Activated T-cell treated with anti-CD3 and anti-CD28 coated beads for 48 hours (primary cell): ENCODE measurements at places on chromosomes 6 and 20.

GRCh38 chr20:43844778-43845614 lies 69.7 kb upstream of the TOX2 start:
- DNase-seq: no peak

DNA sequence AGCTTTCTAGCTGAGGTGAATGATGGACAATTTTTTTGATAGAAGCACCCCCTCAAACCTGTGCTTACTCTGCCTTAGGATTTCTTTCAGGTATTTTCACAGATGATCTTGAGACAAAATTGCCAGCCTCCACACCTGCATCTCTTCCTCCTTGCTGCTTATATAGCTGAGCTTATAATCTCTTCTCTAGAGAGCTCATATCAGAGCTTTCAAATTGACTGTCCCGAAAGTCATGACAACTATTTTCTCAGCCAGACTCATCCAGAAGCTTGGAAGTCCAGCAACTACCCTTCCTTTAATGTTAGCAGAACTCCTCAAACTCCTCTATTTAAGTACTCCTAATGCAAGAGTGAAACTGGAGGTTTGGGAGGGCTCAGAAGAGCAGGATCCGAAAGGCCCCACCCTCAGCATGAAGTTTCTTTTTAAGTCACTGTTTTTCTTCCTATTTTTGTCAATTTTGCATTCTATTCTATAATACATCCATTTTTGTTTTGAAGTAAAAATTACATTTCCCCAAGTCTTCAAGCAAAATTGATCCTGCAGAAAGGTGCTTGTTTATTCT lies 12.7 kb downstream of the CGA start:
- DNase-seq: no peak

GRCh38 chr20:24981282-24981681 lies 11.3 kb downstream of the APMAP start:
- no peak for DNase-seq

GRCh38 chr6:135179372-135179771 lies 1.7 kb upstream of the MYB start:
- DNase-seq: no peak

GRCh38 chr6:147209762-147210449 lies 5.7 kb downstream of the STXBP5 start:
- no peak for DNase-seq

DNA sequence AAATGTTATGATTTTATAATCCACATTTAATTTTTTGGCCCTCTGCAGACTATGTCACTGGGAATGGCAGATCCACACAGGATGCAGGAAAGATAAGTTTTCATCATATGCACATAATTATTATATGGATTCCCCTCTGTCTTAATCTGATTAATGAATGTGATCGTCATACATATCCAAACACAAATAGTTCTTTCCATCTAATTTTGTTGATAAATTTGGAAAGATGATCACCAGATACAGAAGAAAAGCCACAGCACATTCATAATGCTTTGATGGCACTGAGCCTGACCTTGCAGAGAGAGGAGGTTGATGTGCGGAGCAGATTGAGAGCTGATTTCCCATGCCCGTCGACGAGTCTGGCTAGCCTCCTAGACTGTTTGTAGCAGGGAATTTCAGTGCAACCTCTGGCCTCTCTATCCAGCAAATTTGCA lies 471.5 kb downstream of the EPM2A start:
- DNase-seq: no peak

DNA sequence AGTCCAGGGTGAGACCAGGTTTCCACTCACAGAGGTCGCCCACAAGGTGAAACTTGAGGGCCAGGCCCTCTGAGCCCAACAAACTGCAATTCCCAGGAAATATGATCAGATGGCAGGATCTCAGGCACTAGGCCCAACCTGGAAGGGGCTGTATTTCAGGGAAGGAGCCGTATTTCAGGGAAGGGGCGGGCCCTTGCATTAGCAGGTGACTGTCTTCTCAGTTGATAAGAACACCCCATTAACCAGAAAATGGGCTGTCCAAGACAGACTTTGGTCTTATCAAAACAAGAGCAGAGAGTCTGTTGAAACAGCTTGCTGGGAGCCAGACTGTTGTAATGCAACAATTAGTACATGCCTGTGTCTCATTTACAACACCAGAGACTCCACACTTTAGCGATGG lies 10.9 kb upstream of the BNIP5 start:
- DNase-seq: no peak

GRCh38 chr6:167494698-167495435 lies 170.0 kb downstream of the TTLL2 start:
- DNase-seq: no peak

DNA sequence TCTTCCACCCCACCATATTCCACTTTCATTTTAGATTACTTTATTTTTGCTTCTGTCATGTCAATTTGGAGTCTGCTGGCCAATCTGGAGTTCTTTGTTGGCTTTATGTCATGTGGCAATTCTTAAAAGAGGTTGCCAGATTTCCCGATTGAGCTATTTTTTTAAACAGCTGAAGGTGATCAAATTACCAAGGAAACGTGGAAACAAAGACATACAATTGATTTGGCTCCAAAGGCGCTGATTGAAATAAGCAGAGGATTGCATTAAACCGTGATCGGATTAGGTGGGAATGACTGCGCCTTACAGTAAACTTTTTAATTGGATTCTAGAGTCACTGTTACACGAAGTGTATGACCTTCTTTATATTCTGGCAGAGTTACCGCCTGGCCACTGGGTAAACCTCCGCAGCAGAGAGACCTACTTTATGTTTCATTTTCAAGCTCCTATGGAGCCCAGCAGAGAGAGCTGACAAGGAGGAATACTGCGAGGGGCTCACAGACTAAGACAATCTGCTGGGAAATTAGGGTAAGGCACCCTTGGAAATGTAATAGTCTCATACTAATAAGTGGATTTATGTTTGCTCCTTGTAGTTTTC lies 37.9 kb downstream of the SIM1 start:
- DNase-seq: no peak

GRCh38 chr20:59624401-59624800 lies 20.1 kb downstream of the PHACTR3 start:
- DNase-seq: no peak

DNA sequence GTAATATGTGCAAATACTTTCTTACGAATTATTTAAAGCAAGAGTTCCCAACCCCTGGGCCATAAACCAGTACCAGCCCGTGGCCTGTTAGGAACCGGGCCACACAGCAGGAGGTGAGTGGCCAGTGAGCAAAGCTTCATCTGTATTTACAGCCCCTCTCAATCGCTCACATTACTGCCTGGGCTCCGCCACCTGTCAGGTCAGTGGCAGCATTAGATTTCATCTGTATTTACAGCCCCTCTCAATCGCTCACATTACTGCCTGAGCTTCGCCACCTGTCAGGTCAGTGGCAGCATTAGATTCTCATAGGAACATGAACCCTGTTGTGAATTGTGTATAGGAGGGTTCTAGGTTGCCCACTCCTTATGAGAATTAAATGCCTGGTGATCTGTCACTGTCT lies 142.0 kb downstream of the RNASET2 start:
- no peak for DNase-seq

GRCh38 chr6:135854799-135855198 lies 3.3 kb downstream of the PDE7B start:
- DNase-seq: no peak

DNA sequence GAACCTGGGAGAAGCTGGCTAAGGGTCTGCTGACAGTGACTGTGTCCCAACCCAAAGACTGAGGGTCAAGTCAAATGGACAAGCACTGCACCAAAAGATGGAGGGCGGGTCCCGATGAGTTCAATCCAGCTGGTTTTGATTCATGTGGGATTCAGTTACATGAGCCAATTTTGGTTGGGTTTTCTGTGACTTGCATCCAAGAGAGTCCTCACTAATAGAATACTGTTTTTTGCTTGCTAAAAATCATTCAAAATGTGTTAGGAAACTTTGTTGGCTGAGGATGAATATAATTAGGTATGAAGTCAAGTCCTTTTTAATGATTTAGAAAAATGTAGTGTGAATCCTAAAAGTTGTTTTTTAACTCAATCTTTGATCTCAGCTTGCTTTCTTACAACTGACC lies 323.8 kb upstream of the NOX3 start:
- DNase-seq: no peak

GRCh38 chr6:43035495-43036194 lies 14.2 kb downstream of the RRP36 start:
- DNase-seq: no peak

DNA sequence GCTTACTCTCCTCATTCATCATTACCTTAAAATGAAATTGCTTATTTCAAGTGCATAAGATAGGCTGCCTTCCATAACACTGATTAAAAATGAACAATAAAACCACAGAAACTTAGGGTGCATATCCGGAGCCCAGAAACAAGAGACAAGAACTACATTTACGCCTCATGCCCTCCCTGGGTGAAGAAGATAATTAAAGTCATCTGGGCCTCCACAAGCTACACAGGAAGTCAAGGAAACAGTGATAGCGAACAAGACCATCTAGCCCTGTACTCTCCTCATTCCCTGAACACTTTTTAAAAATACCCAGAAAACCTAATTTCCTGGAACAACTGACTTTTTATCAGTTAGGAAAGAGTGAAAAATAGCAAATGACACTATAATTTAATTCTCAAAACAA lies 6.3 kb downstream of the SOD2 start:
- no peak for DNase-seq

GRCh38 chr6:26223228-26223627 lies 136.0 kb downstream of the HFE start:
- DNase-seq: no peak

- no peak for DNase-seq
These were observed 18.8 kb downstream of the MRAP2 start for GRCh38 chr6:84052204-84052882.

- no peak for DNase-seq
These were observed 38.4 kb downstream of the INSM1 start for GRCh38 chr20:20406306-20406705.

DNA sequence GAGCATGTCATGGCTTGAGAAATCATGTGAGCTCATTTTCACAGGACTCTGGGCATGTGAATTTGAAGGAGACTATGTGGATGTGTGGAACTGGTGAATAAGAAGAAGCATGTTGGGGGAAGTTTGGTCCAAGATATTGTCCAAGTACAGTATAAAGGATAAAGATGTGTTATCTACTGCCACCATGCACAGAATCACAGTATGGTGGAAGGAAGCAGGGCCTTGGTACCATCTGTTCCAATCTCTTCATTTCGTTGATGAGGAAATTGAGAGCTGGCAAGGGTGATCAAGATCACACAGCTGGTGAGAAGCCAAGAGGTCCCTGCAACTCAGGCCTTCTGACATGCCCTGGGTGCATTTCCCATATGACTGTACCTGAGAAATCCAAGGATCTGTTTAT lies 31.5 kb upstream of the RIPOR2 start:
- no peak for DNase-seq

DNA sequence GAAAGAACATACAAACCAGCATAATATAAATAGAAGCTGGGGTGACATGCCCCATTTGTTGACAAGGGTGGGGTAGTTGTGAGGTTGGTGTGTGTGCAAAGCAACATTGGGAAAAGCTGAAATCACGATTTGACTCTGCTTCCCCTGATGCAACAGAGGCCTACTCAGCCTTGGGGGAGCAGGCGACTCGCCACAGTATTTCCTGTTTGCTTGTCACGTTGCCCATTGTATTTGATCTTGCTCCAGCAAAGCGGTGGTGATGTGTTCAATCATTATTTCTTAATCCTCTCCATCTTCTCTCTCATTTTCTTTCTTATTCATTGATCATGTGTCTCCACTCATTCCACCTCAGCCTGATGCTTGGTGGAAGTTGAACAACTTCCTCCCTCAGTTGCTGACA lies 165.8 kb upstream of the CITED2 start:
- peak; percentile 29 for DNase-seq
